Stimulated activated CD4-positive, alpha-beta T cell treated with anti-CD3 and anti-CD28 coated beads, Interleukin-1b, Interleukin-23, amount 100 ng/mL, for 24 hours (primary cell): ENCODE measurements at places on chromosomes 4 and X.

DNA sequence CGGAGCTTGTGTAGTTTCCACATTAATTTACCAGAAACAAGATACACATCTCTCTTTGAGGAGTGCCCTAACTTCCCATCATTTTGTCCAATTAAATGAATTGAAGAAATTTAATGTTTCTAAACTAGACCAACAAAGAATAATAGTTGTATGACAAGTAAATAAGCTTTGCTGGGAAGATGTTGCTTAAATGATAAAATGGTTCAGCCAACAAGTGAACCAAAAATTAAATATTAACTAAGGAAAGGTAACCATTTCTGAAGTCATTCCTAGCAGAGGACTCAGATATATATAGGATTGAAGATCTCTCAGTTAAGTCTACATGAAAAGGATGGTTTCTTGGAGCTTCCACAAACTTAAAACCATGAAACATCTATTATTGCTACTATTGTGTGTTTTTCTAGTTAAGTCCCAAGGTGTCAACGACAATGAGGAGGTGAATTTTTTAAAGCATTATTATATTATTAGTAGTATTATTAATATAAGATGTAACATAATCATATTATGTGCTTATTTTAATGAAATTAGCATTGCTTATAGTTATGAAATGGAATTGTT, at the start of gene FGB:
Gene FGB (plus strand): TSS at position 315 of the 558 bp plus-strand sequence. CDS start 8 bp downstream, at position 323.
- no peak for DNase-seq

GRCh38 chr4:76950052-76950955, 752 bp downstream of the SEPTIN11 start:
- peak; percentile 24 for DNase-seq

GRCh38 chr4:52931243-52931642, 69.1 kb downstream of the RASL11B start:
- no peak for DNase-seq

DNA sequence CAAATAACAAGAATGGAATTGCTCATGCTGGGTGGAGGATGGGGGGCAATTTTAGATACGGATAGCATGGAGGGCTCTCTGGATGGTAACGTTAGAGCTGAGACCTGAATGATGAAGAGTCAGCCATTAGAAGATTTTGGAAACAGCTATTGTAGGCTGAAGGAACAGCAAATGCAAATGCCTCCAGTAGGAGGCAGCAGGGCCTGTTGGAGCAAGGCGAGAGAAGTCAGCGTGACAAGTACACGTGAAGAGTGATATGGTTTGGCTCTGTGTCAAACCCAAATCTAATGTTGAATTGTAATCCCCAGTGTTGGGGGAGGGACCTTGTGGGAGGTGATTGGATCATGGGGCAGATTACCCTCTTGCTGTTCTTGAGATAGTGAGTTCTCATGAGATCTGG, 59.3 kb upstream of the SOD3 start:
- no peak for DNase-seq

DNA sequence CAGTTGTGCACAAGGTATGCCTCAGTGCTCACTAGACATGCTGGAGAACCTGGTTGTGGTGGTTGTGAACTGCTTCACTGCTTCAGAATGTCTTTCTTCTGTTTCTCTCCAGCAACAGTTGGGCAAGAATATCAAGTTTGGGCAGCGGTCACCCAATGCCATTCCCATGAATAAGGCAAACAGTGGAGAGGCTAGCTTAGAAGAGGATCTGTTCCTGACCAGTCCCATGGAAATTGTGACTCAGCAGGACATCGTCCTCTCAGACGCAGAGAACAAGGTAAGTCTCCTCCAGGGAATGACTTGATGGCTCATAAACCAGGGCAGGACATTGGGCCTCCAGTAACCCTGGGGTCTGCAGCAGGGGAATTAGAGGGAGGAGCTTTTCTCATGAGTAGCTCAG, 79.9 kb downstream of the AASDH start:
- DNase-seq: no peak

GRCh38 chr4:182818926-182819730, 98.1 kb downstream of the DCTD start:
- no peak for DNase-seq

GRCh38 chr4:26208237-26208994, 112.4 kb upstream of the RBPJ start:
- no peak for DNase-seq
